ENCODE measurements at places on chromosomes 2 and 18. TPM values are rescaled to one million over a fixed set of nuclear protein-coding genes. Genes with fewer than 3 reads are reported as not detected.

DNA sequence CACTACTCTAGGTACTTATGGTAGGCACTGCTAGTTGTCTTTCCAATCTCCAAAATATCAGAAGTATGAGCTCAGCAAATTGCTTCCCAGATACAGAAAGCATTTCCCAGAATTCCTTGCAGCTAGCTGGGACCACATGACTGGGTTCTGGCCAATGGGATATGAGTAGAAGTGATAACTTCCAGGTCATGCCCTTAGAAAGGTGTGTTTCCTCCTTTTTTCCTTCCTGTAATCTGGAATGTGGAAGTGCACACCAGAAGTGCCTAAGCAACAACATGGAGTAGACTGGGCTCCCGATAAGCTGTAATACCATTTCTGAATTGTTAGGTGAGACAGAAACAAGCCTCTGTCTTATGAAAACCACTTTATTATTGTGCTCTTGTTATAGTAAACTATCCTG lies 279.8 kb downstream of the ZNF385B start:
- ATAC-seq = no peak

DNA sequence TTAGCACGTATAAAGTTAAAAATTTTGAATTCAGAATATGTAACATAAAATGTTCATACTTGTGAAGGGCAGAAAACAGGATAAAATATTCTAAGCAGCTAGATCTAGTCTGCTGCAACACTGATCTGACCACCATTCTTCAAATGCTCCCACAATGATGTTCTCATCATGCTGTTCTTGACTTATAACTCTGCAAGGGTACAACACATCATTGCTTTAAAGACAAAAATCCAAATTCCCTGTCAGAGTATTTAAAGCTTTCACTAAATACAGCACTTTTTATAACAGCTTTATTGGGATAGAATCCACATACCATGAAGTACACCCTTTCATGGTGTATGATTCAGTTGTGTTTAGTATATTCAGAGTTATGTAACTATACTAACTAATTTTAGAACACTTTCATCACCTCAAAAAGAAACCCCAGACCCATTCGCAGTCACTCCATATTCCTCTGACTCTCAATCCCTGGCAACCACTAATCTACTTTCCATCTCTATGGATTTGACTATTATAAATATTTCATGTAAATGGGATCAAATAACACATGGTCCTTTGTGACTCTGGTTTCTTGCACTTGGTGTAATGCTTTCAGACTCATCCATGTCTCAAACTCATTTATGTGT lies 56.4 kb downstream of the MAP4K3 start:
- peak; percentile 19 for ATAC-seq

DNA sequence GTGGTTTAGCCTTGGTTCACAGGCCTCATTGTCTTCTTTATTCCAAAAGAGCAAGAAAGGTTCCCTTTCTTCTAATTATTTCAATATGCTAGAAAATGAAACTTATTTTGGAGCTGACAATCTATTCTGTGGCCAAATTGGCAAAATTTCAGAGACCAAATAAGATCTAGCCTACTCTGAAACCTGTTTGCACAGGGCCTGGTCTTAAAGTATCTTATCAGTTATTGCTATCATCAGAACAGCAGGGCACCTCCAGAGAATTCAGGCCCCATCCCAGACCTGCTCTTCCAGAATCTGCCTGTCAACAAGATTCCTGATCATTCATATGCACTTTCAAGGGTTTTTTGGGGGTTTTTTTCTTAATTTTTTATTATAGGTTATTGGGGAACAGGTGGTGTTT lies 198.7 kb downstream of the ANAPC1 start:
- ATAC-seq = no peak

DNA sequence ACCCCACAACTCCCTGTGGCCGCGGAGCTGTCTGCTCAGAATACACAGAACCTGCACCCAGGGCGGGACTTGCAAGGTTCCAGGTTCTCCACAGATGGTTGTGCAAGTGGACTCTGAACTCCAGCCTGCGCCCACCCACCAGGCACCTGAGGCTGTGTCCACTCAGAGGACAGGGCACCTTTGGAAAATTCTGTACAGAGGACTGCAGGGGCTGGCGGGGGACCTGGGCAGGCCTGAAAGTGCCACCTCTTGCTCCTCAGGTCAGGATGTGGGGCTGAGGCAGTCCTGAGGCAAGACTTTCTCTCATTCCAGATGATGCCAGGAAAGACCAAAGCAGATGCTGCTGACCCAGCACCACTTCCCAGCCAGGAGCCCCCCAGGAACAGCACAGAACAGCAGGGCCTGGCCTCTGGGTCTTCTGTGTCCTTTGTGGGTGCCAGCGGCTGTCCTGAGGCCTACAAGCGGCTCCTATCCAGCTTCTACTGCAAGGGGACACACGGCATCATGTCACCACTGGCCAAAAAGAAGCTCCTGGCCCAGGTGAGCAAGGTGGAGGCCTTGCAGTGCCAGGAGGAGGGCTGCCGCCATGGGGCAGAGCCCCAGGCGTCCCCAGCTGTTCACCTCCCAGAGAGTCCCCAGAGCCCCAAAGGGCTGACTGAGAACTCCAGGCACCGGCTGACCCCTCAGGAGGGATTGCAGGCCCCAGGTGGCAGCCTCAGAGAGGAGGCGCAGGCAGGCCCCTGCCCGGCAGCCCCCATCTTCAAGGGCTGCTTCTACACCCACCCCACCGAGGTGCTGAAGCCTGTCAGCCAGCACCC lies 14.4 kb downstream of the ARID5A start:
- ATAC-seq = no peak

- ATAC-seq = peak; percentile 87
Measured at GRCh38 chr2:227163998-227164762, at the start of the genes COL4A3 and COL4A4. TSS of gene COL4A3 (plus strand) at chr2:227164624. CDS start at chr2:227164727, 103 bp downstream. TSS of gene COL4A4 (minus strand) at chr2:227164205. CDS start at chr2:227147483, 16,722 bp downstream.

DNA sequence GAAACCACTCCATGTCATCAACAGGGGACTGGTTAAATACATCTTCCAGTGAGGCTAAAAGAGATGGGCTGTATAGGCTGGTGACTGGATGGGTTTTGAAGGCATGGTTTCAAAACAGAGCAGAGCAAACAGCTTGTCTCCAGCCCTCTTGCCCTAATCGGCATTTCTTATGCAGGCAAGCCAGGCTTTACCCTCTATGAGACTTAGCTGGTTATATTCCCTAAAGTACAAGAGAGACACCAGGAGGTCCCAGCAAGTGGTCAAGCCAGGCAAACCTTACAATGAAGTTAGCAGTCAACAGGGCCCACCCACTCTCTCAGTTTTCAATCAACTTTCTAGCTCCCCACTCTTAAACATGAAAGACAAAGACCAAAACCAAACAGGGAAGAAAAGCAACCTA lies 19.0 kb downstream of the OSBPL1A start:
- no peak for ATAC-seq

- no peak for ATAC-seq
Measured at GRCh38 chr18:22168360-22168921, 948 bp upstream of the GATA6 start.

DNA sequence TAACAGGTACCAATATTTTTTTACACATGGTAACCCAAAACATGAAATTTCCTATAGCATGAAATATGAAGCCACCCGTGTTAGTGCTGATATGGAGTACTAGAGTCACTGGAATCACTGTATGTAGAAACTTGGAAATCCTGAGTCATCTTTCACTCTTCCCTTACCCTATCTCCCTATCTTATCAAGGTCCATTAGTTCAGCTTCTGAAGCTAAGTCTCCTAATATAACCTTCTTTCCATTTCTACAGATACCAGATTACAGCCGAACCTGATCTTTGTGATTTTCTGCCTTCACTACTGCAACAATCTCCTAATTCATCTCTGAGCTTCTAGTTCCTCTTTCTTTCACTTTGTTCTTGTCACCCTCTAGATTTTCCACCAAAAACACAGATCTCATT lies 59.0 kb downstream of the SEPTIN10 start:
- no peak for ATAC-seq

DNA sequence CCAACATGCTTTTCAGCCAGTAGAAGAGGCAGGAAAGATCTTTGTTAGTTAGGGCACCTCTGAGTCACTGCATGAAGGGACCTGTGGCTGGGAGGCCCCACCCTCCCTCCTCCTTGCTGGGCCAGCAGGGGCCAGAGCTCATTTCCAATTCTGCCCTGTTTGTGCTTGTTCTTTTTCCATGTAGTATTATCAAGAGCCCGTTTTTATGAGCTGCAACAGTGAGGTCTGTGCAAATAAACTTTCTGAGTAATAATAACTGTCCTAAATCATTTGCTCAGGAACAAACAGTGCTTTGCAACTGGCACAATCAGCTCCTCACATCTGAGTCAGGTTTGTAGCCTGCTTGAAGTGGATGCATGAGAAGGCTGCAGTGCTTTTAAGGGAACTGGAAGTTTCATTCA lies 128.0 kb downstream of the ARL4C start:
- ATAC-seq = peak; percentile 83

GRCh38 chr18:78773819-78774218 lies 205.8 kb upstream of the SALL3 start:
- no peak for ATAC-seq

- no peak for ATAC-seq
Measured at GRCh38 chr2:30031184-30031583, 109.8 kb upstream of the ALK start.

- ATAC-seq = no peak
Measured at GRCh38 chr18:37712776-37713175, 147.2 kb upstream of the CELF4 start.

DNA sequence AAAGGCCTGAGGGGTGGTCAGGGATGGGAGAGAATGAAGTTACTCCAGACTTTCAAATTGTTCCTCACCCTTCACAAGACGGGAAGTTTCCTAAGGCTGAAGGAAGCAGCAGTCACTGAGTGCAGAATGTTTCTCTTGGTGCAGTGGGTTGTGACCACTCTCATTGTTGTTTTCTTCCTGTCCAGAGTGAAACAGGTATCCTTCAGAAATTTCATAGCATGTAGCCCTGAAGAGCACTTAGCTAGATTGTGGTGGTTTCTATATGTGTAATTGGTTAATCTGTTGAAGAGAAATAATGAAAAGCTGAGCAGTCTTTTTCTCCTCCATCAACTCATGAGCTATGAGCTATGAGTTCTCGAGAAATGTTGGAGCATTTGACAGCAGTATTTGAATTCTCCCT lies 96.8 kb downstream of the GPD2 start:
- no peak for ATAC-seq

DNA sequence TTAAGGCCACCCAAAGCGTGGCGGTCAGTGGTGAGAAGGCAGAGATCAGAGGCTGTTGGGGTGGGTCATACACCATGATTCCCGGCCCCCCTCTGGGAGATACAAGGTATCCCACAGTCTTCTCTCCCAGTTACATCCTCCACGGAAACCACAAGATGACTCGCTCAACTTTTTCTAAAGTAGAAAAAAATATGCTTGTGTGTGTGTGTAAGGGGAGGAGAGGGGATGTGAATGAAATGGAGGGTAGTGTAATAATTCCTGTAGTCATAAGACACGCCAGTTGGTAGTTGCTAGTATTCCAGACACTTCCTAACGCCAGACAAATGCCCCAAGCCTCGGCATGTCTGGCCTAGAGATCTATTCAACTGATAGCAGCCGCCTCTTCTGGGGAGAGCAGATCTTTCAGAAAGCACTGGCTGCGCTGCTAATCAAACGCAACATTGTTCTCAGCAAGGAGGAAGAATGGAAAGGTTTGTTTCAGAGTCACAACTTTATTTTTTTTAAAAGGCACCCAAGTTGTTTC lies 143.5 kb downstream of the TGIF1 start:
- peak; percentile 3 for ATAC-seq

GRCh38 chr2:119315241-119315925 lies 51.3 kb downstream of the C2orf76 start:
- ATAC-seq = no peak

DNA sequence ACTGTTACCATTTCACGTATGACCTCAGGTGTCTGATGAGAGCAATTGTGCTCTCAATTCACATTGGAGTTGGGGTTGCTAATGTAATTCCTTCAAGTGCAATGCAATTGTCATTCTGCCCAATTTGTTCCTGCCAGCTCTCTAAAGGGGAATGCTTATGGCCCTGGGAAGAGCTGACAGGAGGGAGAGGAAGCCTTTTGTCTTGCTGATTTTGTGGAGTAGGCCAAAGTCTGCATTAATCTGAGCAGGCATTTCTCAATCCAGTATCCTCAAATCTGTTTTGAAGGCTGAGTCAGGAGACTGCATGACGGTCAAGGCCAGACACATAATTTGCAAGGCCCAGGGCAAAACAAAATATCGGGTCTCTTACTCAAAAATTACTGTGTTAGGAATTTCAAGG lies 326.4 kb upstream of the SPHKAP start:
- ATAC-seq = no peak

DNA sequence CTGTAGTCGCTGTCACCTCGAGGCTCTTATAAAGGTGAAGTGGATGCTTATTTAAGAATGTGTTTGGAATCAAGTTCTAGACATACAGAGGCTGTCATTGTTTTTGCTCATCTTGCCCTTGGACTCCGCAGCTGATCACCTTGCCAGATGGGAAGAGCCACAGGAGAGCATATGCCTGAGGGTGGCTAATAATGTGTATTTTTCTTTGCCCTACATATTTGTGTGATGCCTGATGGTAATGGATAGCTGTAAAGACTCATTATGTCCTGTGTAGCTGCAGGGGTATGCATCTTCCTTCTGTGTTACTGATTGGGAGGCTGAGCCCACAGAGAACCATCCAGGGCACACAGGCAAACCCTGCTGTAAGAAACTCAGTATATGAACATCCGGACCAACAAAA lies 61.7 kb downstream of the PRKCE start:
- ATAC-seq = no peak

DNA sequence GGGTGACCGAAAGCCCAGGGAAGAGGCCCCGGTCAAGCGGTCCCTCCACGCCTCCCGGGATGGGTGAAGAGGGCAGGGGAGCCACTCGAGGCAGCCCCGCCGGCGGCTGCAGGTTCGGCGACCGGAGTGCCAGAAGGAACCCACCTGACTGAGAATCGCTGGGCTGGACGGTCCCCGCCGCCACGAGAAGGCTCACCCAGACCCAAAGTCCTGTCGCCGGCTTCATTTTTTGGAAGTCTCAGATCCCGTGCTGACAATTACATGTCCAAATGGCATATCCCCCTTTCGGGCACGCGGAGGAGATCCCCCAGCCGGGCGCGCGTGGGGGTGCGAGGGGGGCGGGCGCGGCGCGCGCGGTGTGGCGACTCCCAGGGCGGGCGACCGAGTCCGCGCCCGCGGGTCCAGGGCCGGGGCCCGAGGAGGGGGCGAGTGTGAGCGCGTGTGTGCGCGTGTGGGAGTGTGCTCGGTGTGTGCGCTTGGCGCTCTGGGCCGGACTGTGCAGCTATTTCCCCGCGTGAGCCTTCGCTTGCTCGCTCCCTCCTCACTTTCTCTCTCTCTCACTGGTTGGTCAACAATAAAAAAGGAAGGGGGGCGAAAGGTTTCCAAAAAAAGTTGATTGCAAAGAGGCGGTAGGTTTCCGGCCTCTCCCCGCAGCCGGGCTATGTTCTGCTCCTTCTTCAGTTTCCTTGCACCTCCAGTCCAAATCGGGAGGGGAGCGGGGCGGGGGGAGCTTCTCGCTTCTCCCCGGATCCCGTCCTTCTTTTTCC lies at the start of gene ERBB4:
Gene ERBB4 (minus strand): TSS at position 498 of the 767 bp plus-strand sequence. CDS start 272 bp downstream, at position 226.
- ATAC-seq = peak; percentile 38

- ATAC-seq = no peak
Measured at GRCh38 chr18:2212598-2213205, 358.6 kb downstream of the METTL4 start.

GRCh38 chr2:150136401-150136800 lies 351.1 kb downstream of the RND3 start:
- no peak for ATAC-seq

GRCh38 chr2:166361351-166362153 lies 14.2 kb downstream of the SCN9A start:
- no peak for ATAC-seq

Gene EXOC6B
- total RNA-seq = 38.8 TPM

Gene CIB4
- total RNA-seq = not detected

Gene LHCGR
- total RNA-seq = 1.1 TPM

Gene DUSP28
- total RNA-seq = 5.3 TPM

Gene ARMC9
- 69.6 TPM for total RNA-seq

Gene RAB6C
- 0.42 TPM for total RNA-seq

Gene TUBA4A
- 33.2 TPM for total RNA-seq
